ENCODE measurements at places on chromosomes 2 and 18.

- no peak for DNase-seq
These were observed 41.5 kb downstream of the SP140 start for GRCh38 chr2:230267059-230267458.

DNA sequence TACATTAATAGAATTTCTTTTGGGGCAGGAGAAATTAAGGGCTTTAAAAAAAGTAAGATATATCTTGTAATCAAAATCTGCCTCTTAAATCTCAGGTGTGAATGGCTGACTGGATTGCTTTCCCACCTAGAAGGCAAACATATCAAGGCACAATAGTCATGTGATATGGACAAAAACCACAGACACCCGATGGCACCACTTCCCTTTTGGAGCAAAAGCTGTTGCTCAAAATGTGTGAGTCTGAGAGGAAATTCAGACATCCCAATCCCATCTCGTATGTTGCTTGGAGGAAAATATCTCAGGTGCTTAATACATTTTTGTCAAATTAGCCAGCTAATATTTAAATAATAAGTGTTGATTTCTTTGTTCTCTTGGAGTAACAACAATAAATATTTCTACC is 120.7 kb downstream of the KCNF1 start:
- DNase-seq = no peak

- DNase-seq = no peak
These were observed 22.9 kb upstream of the GNAL start for GRCh38 chr18:11666176-11666575.

DNA sequence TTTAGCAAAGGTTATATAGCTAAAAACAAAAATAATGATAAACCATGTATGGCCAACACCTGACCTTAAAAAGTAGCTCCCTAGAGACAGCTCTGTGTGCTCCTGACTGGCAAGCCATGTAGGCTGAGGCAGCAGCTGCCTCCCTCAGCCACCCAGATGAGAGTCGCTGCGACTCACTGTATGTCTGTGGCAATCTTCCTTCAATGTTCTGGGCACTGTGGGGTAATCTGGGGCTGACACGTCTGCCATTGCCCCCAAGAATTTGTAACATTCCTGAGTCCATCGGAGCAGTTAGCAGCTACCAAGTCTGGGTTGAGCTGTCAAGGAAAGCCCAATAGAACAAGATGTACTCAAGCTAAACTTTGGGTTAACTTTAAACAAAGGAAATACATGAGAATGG is 106.4 kb upstream of the DAPL1 start:
- no peak for DNase-seq

- no peak for DNase-seq
These were observed 5.3 kb upstream of the NEU4 start for GRCh38 chr2:241803387-241804325.

GRCh38 chr18:48792611-48793380 is 158.0 kb downstream of the SMAD7 start:
- DNase-seq = no peak
